Muscle of arm (tissue), 14 donors: ENCODE measurements at places on chromosomes 2 and 18.

DNA sequence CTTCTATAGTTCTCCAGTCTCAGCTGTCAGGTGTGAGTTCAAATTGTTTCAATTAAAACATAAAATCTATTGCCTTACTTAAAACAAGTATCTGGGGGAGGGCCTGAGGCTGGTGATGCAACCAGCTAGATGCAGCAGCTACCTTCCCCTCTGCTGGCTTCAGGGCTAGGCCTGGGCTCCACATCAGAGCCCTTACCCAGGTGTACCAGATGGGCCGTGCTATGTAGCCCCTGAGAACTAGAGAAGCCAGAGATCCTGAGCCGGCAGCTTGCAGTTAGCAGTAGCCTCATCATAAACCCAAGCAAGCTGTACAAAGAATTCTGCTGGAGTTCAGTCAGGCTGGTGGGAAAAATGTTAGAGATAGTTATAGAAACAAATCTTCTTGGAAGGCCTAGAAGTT lies 97.7 kb upstream of the ACAA2 start:
- DNase-seq = no peak

DNA sequence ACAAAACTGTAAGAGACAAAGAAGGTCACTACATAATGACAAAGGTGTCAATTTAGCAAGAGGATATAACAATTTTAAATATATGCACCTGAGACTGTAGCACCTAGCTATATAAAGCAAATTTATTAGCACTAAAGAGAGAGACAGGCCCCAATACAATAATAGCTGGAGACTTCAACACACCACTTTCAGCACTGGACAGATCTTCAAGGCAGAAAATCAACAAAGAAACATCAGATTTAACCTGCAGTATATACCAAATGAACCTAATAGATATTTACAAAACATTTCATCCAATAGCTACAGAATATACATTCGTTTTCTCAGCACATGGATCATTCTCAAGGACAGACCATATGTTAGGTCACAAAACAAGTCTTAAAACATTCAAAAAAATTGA lies 14.7 kb downstream of the MC2R start:
- DNase-seq = no peak

DNA sequence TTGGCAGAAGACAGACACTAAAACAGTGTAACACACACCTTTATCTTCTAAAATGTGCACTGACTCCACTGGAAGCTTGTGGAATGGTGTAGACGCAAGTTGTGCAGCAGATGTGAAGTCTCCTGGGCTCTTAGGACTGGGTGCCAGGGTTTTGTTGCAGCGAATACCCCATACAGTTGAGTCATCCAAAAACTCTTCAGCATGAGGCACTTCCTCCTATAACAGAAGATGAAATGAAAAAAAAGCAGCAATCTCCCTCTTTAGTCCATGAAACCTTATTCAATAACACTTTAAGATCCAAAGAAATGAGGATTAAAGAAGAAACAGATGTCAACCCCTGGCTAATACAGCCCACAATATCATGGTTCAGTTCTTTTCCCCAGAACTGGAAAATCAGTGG lies 22.2 kb downstream of the BUB1 start:
- DNase-seq = no peak

DNA sequence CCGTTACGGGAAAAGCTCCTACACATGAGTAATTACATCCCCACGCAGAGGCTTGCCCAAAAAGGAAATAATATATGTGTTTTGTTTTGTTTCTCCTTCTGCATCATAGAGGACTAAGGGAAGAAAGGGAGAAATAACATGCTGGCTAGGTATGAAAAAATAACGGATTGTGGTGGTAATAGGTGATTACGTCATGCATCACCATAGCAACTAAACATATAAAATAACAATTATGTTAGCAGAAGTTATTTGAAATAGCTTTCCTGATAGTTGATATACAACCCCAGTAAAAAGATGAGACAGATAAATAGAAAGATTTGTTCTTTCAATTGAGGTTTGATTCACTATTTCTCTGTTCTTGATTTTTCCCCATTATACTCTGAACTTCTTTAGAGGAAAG lies 518.0 kb downstream of the ZNF516 start:
- DNase-seq = peak; percentile 59

DNA sequence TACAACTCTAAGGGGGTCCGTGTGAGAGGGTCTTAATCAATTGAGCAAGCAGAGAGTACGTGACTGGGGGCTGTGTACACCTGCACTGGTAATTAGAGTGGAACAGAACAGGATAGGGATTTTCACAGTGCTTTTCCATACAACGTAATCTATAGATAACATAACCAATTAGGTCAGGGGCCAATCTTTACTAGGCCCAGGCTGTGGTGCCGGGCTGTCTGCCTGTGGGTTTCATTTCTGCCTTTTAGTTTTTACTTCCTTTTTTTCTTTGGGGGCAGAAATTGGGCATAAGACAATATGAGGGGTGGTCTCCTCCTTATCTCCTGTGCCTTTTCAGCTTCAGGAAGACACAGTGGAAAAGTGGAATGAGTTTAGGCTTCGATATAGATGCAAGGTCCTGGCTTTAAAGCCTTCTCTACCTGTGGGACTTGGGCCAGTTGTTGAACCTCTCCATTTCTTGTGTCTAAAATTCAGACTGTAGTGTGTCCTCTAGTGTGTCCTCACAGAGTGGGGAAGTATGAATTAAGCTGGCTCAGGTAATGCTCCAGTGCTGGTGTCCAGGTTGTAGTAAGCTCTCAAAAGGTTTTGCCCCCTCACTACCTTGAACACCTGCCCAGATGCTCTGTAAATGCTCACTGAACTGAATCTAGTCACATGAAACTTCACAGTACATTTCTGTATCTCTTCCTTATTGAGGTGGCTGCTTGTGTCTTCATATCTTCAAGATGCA lies 422.8 kb downstream of the SETBP1 start:
- DNase-seq = no peak
